Activated gamma-delta T cell treated with Interleukin-2 at 50 U/mL for 16 hours (primary cell): ENCODE measurements at places on chromosomes 12 and 14.

GRCh38 chr12:42372154-42372791, 46.3 kb downstream of the PPHLN1 start:
- peak; percentile 9 for DNase-seq

- no peak for DNase-seq
Measured at GRCh38 chr12:115455268-115455681, 771.3 kb upstream of the TBX3 start.

DNA sequence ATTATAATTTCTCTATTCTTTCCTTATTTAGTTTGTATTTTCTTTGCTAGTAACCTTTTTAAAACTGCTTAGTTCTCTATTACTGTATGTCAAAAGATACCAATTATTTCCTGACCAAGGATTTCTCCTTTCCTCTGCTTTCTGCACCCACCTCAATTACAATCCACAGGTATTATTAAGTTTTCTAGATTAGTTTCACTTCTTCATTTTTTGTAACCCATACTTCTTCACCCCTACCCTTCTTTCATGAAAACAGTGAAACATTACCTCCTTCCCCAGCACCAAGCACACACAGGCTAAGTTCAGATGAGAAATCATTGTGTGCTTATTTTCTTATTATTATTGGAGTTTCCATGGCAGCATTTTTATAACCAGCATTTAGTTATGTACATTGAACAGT, 318.5 kb upstream of the MDGA2 start:
- no peak for DNase-seq

GRCh38 chr12:102385343-102385742, 95.0 kb downstream of the IGF1 start:
- DNase-seq, result no peak

DNA sequence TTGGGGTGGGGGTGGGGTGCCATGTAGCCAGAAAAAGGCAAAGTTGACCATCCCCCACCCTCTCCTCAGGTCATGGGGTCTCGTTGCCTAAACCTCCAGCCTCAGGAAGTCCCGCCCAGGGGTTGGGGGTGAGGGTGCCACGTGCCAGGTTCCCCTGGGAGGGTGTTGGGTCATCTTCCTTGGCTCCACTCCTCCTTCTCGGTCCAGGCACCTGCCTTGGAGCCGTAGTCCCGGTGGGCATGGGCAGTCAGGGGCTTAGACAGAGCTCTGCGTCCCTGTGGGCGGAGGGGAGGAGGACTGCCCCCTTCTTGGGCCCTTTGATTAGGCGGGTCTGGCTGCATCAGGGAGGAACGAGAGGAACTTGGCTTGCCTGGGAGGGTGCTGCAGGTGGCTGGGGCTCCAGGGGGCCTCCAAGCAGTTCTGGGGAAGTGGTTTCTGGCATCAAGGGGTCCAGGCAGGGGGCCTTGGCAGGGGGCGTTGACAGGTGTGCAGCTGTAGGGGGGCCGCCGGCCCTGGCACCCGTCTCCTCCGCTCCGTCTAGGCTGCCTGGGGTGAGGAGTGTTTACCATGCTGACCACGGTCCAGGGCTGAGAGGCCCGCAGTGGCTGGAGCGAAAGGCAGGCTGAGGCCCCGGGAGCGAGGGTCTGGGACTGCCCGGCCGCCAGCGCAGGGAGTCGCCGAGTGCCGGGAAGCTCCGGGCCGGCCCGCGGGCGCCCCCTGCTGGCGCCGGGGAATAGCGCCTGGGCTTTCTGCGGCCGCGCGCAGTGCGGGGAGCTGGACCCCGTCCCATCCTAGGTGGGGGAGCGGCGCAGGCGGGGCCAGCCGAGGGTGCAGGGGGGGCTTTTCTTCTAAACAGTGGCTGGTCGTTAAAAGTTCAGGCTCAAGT, 7.9 kb downstream of the SETD1B start:
- DNase-seq, result peak; percentile 65

GRCh38 chr12:7460375-7461259, 16.7 kb upstream of the CD163L1 start:
- peak; percentile 57 for DNase-seq

GRCh38 chr12:95184121-95184520, 33.1 kb downstream of the FGD6 start:
- no peak for DNase-seq

GRCh38 chr12:95216711-95217376, 423 bp downstream of the FGD6 start:
- DNase-seq, result no peak

- DNase-seq, result no peak
Measured at GRCh38 chr12:27013611-27014084, 536 bp downstream of the TM7SF3 start.

DNA sequence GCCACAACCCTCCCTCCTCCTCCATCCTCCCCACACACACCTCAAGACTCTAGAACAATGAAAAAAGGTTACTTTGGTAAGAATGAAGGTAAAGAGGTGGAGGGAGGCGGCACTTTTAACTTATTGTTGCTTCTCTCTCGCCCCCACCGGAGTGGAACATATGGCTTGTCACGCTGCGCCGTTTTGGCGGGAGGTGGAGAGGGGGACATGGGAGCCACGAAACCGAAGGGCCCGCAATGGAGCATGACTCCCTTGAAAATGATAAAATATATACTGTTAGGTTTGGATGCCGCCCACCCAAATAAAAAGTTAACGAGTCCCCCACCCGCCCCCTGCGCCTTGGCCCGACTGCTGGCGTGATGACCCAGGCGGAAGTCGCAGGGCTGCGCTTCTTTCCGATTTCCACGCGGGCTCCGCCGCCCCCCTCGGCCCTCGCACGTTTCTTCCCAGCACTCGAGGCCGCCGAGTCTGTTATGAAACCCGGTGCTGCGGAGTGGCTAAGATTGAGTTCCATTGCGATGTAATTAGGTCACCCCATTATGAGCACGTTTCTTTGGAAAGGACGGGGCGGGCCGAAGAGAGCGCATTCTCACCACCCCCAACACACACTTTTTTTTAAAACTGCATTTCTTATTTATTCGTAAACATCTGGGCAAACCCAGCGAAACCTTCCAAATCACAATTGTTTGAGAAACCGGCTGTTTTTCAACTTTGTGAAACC, 1.4 kb upstream of the ZFP36L1 start:
- peak; percentile 79 for DNase-seq

GRCh38 chr12:2633825-2634200, 161.0 kb upstream of the FKBP4 start:
- DNase-seq, result no peak

DNA sequence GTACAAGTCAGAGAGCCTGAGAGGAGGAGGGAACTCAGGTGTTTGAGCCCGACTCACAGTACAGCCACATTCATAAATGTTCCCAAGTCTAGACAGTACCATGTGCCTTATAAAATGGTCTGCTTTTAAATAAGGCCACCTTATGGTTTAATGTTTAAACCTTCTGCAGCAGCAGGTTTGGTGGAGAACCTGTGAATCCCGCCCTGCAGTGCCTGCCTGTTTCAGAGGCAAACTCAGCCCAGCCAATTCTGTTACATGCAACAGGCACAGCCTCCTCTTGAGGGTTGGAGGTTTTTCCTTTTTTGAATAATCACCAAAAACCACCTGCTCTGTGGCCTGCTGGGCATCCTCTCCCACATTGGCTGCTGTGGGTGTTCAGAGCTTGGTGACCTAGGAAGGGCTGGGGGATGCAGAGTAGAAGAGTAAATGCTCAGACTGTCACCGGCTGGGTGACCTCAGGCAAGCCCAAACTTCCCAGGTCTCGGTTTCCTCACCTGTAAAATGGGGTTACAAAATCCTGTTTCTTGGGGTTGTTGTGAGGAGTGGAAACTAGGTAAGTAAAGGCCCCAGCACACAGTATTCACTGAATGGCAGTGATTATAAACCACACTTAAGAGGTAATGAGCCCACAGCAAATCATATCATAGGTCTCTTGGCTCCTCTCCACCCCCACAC, 28.0 kb downstream of the NUAK1 start:
- no peak for DNase-seq
